Epithelial cell of prostate (primary cell): ENCODE measurements at places on chromosomes 4 and X.

- DNase-seq = no peak
Observed at GRCh38 chr4:108535757-108536156, 84.6 kb upstream of the RPL34 start.

DNA sequence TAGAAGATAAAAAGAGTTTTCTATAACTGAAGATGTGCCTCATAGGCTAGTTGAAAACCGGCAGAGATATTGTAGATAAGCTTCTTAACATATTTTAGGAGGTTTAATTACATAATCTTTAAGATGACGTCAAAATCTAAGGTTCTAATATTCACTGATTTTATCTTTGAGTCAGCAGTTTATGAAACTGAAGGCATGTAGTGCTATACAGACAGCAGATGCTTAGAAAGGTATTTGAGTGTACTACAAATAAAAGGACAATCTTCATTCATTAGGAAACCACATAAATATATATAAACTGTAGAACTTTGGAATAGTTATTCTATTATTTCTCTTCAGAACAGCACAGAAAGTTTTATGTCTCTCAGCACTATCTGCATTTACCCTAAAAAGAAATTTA lies 504.8 kb downstream of the IL15 start:
- DNase-seq = no peak

GRCh38 chrX:56798866-56799758 lies 70.1 kb downstream of the NBDY start:
- DNase-seq = no peak

DNA sequence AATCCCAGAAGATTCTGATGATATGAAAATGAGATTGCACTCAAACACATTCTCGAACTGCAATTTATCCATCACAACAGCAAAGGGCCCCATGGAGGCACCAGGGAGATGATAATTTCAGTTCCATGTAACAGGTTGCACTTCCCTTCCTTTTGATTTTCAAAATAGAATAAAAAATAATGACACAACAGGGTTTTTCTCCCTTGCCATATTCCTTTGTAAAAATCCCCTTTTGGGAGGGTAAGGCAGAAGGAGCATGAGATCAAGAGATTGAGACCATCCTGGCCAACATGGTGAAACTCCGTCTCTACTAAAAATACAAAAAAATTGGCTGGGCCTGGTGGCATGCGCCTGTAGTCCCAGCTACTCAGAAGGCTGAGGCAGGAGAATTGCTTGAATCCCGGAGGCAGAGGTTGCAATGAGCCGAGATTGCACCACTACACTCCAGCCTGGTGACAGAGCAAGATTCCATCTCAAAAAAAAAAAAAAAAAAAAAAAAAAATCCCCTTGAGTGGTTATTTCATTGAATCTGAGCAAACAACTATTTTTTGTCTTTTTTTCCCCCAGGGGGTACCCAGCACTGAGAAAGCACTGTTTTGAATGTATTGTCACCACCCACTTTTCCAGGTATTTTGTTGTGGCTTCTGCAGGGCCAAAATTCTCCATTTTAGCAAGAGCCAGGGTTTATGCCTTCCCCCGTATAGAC lies 26.7 kb downstream of the TBC1D9 start:
- no peak for DNase-seq

DNA sequence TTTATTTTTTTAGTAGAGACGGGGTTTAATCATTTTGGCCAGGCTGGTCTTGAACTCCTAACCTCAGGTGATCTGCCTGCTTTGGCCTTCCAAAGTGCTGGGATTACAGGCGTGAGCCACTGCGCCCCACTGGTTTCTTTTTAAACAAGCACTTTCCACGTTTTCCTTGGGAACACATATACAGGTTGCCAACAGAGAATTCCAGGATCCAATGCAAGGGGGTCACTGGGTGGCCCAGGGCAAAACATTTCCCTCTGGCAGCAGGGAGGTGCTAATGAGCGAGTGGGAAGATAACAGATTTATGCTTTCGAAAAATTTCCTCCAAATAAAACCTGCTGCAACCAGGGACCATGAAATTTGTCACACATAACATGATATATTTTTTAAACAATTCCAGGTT lies 41.1 kb downstream of the ADRA2C start:
- no peak for DNase-seq

DNA sequence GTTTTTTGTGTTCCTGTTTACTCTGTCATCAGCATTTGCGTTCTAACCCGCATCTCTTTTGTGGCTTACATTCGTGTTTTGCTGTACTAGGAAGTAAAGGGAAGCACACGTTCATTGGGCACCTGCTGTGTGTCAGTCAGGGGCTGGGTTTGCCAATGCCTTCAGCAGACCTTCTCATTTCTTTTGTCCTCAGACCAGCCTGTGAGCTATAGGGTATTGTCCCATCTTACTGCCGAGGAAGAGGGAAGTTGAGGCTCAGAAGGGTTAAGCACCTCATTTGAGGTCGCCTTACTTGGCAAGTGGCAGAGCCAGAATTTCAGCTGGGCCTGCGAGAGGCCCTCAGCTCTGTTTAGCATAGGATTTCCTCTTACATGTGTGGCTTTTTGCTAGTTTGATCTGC lies 8.7 kb downstream of the TBC1D14 start:
- no peak for DNase-seq

- DNase-seq = peak; percentile 14
Observed at GRCh38 chrX:154918060-154918483, 31.9 kb downstream of the F8A1 start.

DNA sequence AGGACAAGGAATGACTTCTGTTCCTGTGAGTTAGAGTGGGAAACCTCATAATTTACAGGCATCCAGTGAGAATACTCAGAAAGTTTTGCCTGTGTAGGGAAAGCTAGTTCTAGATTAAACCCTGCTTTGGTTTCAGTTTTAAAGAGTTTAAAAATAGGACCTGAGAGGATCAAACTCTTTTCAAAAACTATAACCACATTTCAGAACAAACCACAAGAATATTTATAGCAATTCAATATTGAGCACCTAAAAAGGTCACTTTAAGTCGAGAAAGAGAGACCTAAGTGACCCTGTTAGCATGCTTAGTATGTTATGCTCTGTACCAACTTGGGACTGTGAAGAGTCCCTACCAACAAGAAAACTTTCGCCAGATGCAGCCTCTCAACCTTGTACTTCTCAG lies 17.4 kb upstream of the PWWP3B start:
- DNase-seq = no peak

DNA sequence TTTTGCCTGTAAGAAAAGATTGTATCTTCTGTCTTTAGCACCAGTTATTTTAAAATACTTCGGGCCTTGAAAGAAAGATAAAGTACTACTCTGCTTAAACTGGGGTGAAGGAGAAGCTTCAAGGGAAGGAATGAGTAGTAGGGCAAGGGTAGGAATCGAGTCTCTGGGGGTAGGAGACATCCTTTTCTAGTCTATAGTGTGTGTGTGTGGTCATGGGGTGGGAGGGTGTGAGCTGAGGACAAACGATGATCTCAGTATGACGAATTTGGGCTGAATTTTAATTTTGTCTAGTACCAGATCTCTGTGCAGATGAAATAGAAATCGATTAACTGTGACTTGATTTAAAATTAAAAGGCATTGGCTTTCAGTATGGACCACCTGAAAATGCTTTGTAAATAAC lies 3.3 kb upstream of the MYOZ2 start:
- no peak for DNase-seq

GRCh38 chr4:149056615-149057014 lies 614.4 kb upstream of the NR3C2 start:
- no peak for DNase-seq

GRCh38 chr4:2638730-2639129 lies 102.3 kb downstream of the FAM193A start:
- no peak for DNase-seq

- DNase-seq = no peak
Observed at GRCh38 chr4:33724685-33725084, 2519.6 kb downstream of the ARAP2 start.

- no peak for DNase-seq
Observed at GRCh38 chr4:138958519-138958918, 57.1 kb upstream of the NOCT start.

- DNase-seq = no peak
Observed at GRCh38 chr4:176048631-176049030, 17.0 kb upstream of the WDR17 start.
